Kidney (tissue), 22 donors: ENCODE measurements at places on chromosomes 6 and 20. TPM values are rescaled to one million over a fixed set of nuclear protein-coding genes. Genes with fewer than 3 reads are reported as not detected.

DNA sequence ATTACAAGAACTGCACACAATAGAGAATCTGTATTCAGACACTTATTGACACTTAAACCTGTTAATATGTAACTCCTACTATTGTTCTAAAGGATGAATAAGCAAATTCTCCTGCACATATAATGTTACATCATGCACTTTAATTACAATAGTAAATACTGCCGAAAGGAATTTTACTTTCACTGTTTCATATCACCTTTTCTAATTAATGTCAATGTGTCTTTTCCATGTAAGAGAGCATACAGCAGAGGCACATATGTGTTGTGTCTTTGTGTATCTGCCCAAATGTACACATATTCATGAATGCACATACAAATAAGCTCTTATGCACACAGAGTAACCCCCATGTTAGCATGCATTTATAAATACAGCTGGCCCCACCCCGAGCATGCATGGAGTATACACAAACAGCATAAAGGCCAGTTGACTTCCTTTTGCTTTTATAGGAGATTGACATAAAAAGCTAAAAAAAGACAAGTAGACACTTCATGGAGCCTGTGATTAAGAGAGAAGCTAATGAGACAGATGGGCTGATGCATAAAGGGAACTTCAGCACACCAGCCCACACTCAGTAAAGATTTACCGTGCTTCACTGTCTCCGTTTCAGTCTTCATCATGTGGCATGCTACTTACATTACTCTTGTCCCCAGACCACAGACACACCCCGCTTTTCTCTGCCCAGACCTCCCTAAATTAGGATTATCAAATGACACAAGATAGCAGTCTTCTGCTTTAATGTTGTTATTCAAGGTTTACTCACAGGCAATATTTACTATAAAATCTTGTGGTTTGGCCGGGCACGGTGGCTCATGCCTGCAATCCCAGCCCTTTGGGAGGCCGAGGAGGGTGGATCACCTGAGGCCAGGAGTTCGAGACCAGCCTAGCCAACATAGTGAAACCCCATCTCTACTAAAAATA lies 184.6 kb downstream of the ATXN1 start:
- DNase-seq, result no peak

The SPATS1 gene
- total RNA-seq, result not detected

GRCh38 chr6:108274546-108274945 lies 13.7 kb upstream of the SNX3 start:
- no peak for DNase-seq

DNA sequence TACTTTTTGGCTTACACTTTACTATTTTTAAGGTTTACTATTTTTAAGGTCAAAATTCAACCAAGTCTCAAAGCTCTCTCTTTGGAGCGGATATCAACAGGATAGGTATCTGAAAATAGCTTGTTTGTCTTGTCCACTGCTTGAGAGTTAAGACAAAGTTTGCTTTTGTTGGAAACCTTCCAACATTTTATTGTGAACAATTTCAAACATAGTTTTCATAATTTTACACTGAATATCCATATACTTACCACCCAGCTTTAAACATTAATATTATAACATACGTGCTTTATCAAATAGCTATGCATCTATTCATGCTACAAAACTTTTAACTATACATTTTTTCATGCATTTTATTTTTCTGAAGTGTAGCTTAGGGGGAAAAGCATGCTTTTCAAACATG lies 109.9 kb downstream of the FYN start:
- DNase-seq, result no peak

DNA sequence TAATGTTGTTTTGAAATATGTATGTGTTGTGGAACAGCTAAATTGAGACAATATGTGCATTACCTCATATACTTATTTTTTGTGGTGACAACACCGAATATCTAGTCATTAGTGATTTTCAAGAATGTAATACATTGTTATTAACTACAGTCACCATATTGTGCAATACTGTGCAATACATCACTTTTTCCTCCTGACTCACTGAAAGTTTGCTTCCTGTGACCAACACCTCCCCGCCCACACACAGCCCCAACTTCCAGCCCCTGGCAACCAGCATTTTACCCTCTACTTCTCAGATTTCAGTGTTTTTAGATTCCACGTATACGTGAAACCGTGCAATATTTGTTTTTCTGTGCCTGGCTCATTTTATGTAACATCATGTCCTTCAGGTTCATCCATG lies 627.9 kb downstream of the PRKN start:
- no peak for DNase-seq
